Glomerular endothelial cell (primary cell): ENCODE measurements at places on chromosomes 4 and X. TPM values are rescaled to one million over a fixed set of nuclear protein-coding genes. Genes with fewer than 3 reads are reported as not detected.

GRCh38 chr4:152677117-152677516 lies 2.7 kb downstream of the TMEM154 start:
- DNase-seq, result no peak

GRCh38 chr4:56417396-56417795 lies 18.0 kb downstream of the PPAT start:
- DNase-seq, result no peak

- DNase-seq, result no peak
Observed at GRCh38 chr4:160318567-160319220, 1215.8 kb downstream of the RAPGEF2 start.

- DNase-seq, result no peak
Observed at GRCh38 chr4:14928035-14928434, 74.2 kb upstream of the CPEB2 start.

GRCh38 chr4:173704201-173704600 lies 174.2 kb upstream of the HAND2 start:
- DNase-seq, result no peak

DNA sequence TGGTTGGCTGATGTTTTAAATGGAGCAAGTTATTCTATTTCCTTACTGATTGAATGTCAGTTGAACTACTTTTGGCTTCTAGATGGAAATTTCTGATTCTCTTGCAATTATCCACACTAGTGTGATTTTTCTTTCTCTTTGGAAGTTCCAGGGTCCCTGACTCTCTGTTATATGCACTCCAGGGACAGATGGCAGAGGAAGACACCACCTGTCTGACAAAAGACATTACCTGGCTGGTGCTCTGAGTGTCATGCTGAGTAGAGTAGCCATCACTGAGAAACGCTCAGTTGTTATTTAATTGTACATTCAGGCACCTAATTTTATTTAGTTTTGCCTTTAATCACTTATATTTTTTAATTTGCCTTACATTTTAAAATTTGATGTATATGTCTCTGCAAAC lies 105.4 kb upstream of the TLL1 start:
- DNase-seq, result no peak

GRCh38 chrX:130285069-130285620 lies 16.4 kb upstream of the ZNF280C start:
- DNase-seq, result no peak

DNA sequence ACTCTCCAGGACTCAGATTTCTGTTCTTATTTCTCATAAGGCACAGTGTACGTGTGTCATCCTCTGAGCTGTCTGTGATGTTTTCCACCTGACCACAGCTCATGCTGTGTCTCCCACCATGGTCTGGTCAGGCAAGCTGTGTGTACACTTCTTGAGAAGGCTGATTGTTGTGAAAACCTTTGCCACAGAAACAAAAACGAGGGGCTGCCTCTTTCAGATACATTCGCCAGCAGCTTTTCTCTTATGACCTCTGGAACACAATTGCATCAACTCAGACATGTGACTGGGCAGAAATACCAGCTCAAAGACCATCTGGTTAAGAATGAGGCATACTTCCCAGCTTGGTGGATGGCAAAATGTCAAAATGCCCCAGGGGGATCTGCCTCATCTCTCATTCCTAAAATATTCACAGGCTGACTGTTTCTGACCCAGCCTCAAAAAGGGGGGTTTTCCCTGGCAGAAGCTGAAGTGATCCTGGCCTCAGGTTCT lies 46.1 kb downstream of the PGRMC2 start:
- no peak for DNase-seq

DNA sequence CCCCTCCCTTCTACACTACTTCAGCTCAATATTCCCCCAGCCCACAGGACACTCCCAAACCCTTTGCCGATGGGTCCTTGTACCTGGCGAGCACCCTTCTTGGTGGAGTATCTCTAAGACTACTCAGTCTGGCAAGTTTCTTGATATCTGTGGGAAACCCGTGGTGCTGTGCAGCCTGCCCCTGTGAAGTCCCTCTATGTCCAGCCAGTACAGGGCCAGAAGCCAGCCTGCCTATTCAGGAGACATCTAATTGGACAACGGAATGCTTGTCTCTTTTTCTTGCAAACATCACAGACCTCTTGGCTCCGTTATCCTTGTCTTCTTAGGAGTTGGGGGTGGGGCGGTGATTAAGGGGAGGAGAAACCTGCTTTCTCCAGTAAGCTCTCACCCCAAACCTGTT lies 3.7 kb upstream of the IGFBP7 start:
- no peak for DNase-seq

DNA sequence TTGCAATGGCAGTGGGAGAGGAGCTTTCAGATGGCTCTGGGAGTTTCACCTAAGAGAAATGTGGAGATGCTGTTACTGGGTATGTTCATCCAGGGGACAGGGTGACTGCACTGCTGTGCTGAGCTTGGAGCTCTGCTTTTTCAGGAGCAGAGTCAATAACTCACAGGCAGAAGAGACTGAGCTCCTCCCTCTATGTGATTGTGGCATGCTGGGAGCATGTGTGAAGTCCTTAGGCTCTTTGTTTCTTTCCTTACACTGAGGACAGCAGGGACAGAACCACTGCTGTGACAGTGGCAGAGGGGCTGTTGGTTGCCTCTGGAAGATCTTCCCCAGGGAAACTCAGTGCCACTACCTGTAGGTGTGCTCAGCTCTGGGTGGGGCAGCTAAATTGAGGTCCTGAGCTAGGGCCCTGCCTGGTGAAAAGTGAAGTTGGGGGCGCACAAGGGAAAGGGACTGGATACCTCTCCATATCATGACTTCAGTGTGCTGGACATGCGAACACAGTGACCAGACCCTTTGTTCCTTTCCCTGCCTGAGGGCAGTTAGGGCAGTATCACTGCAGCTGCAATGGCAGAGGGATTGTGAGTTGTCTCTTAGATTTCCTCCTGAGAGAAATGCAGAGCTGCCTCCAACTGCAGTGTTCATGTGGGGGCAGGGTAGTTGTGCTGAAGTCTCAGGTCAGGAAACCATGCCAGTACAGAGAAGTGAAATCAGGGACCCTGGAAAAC lies 156.7 kb downstream of the TENT5D start:
- DNase-seq, result no peak

DNA sequence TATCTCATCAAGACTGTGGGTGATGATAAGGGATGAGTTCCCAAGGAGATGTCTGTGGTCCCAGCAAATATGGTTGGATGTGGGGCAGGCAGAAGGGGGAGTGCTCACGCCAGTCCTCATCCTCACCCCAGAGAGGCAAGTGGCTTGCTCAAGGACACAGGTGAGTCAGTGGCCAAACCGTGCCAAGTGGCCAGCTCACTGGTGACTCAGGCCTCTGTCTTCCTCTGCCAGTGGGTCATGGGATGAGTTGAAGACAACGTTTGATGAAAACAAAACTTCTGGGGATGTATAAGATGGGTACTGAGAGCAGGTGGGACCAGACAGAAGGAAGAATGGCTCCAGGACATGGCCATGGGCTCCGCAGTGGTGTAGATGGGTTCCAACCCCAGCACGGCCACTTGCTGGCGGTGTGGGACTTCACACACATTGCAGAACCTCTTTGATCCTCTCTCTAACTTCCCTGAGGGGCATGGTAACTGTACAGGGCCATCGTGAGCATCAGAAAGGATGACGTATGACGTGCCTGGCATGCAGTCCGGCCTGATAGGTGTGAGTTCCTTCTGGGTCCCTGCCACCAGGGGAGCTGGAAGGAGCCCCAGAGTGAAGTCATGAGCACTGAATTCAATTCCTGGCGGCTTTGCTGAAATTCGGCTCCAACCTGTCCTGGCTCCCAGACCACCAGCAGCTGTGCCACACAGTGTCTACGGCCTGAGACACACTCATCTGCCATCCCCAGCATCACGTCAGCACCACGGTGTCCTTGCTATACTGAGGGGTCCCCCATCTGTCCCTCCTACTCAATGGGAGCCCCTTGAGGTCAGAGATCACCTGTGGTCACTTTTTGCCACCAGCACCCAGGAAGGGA lies 41.3 kb upstream of the GPR78 start:
- DNase-seq, result no peak

GRCh38 chrX:150219374-150220185 lies 143.5 kb upstream of the MAMLD1 start:
- DNase-seq, result no peak

DNA sequence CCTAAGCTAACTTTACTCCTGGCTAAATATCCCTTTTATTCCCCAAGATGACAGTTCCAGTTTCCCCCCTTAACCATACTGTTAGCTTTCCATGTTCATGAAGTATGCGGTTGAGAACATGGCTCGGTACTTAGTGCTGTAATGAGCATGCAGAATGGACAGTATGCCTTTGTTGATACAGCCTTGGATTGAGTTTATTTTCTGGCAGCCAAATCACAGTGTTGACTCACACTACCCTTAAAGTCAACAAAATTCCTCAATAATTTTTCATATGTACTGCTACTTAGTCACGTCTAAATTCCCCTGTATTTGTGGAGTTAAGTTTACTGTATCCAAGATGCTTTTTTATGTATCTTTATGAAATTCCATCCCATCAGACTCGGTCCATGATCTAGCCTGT lies 1.4 kb upstream of the VEGFC start:
- no peak for DNase-seq

- DNase-seq, result no peak
Observed at GRCh38 chrX:69504626-69505612, 793 bp downstream of the NALF2 start.

DNA sequence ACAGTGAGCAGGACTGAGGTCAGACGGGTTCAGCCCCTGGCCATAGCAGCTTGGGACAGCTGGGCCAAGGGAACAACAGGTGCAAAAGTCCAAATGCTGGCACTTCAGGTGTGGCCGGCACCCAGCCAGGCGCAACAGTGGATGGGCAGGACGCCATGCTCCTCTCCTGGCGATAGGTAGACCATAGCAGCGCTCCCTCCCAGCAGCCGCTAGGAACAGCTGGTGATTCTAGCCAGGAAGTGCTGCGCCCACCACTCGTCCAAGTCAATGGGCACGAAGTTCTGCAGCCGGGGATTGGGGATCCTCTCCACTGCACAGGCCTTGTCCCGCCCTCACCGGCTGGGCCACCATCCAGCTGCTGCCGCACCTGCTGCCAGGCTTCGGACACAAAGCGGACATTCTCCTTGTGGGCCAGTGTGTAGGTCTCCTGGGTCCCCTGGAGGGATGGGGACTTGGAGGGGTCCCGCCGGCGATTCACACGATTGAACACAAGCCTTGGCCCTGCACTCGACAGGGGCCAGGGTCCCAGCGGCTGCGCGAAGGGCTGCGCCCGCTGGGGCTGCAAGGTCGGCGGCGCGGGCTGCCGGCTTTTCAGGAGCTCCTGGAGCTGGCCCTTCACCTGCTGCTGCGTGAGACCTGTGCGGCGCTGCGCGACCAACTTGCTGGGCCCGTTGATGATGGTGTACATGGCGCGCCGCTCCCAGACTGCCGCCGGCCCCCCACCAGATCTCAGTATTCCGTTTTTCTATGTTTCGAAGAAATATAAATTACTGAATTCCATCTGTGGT lies 227.5 kb upstream of the STK26 start:
- no peak for DNase-seq

GRCh38 chrX:39629001-39629400 lies 468.8 kb downstream of the BCOR start:
- DNase-seq, result no peak

GRCh38 chr4:182231080-182231479 lies 12.1 kb upstream of the TENM3 start:
- DNase-seq, result no peak

- no peak for DNase-seq
Observed at GRCh38 chr4:142660728-142661127, 185.4 kb downstream of the INPP4B start.

GRCh38 chr4:149701435-149702156 lies 114.0 kb downstream of the IQCM start:
- DNase-seq, result no peak

DNA sequence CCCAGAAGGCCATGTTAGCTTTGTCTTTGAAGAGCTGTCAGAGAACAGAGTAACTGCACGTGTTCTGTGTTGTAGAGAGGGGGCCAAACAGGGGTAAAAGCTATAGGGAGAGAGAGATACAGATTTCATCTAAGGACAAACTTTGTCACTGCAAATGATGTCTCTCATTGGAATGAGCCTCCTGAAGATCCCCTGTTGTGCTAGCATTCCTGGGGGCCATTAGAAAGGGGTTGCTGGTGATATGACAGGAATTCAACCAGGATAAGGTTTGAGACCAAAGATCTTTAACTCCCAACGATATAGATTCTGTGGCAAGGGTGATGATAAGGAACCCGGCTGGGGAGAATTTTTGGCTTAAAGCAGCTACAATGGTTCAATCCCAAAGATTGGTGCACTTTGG lies 16.8 kb downstream of the MID1 start:
- DNase-seq, result no peak

GRCh38 chr4:3299122-3299975 lies 6.5 kb downstream of the RGS12 start:
- DNase-seq, result no peak

DNA sequence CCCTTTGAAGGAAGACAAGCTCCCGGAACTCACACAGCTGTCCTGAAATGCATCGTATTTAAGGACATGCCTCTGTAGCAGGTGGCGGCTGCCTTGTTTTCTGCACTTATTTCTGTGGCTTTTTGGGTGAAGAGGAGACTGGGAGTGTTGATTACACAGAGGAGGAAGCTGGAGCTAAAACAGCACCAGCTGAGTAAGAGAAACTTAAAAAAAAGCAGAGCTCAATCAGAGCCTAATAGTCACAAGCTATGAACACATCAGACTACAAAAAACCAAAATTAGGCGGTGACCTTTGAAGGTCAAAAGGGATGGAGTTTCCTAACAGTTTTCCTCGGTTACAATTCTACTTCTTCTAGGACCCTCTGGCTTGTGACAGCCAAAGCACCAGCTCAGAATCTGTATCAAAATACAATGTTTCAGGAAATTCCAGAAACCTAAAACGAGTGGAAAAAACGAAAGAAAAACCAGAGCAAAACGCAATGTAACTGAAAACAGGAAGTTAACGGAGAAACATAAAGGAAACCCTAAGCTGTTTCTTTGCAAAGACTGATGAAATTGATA lies 13.5 kb downstream of the PRKX start:
- no peak for DNase-seq

GRCh38 chrX:43861750-43862149 lies 20.5 kb downstream of the MAOB start:
- no peak for DNase-seq

The ADH1A gene
- not detected in 2 replicates for total RNA-seq

The ADAM29 gene
- total RNA-seq, result not detected in 2 replicates

The FRG1 gene
- total RNA-seq, result 32.9 and 35.7 TPM in 2 replicates

The AR gene
- 3.5 and 5.0 TPM in 2 replicates for total RNA-seq

The POLN gene
- 1.6 and 2.1 TPM in 2 replicates for total RNA-seq

The KIF4A gene
- total RNA-seq, result 4.5 and 6.3 TPM in 2 replicates

The MAGEA4 gene
- total RNA-seq, result not detected in 2 replicates

The FBXL5 gene
- total RNA-seq, result 75.7 and 83.3 TPM in 2 replicates

The ADAMTS3 gene
- total RNA-seq, result 3.4 and 4.0 TPM in 2 replicates

The NKAP gene
- 4.8 and 5.2 TPM in 2 replicates for total RNA-seq

The COL4A6 gene
- total RNA-seq, result 5.7 and 8.1 TPM in 2 replicates

The GPR173 gene
- 2.4 and 5.5 TPM in 2 replicates for total RNA-seq

The LEF1 gene
- 0.58 and 0.92 TPM in 2 replicates for total RNA-seq
